ENCODE measurements at places on chromosomes 7 and 10.

- DNase-seq: peak; percentile 97
These were observed 12.3 kb upstream of the OGA start for GRCh38 chr10:101830322-101831168.

DNA sequence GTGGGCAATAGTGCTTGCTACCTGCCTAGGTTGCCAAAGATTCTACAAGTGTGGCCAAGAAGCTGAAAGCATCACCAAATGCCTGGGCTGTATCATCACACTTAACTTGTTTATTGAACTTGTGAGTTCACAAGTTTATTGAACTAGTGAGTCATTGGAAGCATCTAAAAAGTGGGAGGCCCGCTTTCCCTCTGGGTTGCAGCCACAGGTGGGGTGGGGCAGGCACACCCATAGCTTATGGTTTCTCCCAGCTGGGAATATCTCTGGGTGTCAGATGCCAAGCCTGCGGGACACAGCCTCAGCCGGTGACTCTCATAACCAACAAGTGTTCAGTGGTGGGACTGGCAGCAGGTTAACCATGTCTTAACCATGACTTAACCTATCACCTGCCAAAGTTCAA lies 145.9 kb upstream of the FAM13C start:
- DNase-seq: no peak

GRCh38 chr7:134941185-134941900 lies 45.0 kb upstream of the AGBL3 start:
- no peak for DNase-seq

- peak; percentile 89 for DNase-seq
These were observed 210.1 kb downstream of the TNS3 start for GRCh38 chr7:47371733-47372368.

GRCh38 chr10:11142777-11143176 lies 125.1 kb downstream of the CELF2 start:
- no peak for DNase-seq

- peak; percentile 72 for DNase-seq
These were observed 21.0 kb upstream of the EPC1 start for GRCh38 chr10:32367793-32368453.

- no peak for DNase-seq
These were observed 42.9 kb upstream of the SAMD8 start for GRCh38 chr10:75068523-75068922.

- DNase-seq: peak; percentile 78
These were observed 13.9 kb upstream of the HSPA12A start for GRCh38 chr10:116756277-116756676.

GRCh38 chr10:124356701-124357560 lies 61.8 kb downstream of the OAT start:
- no peak for DNase-seq

DNA sequence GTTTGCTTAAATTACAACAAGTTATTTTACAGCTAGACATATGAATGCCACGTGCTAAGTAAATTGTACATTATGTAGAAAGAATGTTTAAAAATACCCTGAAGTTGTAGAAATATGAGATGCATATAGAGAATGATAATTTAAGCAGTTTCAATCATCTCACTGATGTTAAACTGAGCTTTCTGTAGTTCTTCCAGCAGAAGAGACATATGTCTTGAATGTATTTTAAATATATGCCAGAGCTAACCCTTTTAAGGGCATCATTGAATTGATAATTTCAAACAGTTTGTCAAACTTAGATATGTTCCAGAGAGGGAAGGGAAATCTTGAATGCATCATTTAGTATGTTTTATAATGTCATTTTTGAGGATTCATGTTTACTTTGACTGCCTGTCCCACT lies 255.2 kb downstream of the MDFIC start:
- DNase-seq: no peak

DNA sequence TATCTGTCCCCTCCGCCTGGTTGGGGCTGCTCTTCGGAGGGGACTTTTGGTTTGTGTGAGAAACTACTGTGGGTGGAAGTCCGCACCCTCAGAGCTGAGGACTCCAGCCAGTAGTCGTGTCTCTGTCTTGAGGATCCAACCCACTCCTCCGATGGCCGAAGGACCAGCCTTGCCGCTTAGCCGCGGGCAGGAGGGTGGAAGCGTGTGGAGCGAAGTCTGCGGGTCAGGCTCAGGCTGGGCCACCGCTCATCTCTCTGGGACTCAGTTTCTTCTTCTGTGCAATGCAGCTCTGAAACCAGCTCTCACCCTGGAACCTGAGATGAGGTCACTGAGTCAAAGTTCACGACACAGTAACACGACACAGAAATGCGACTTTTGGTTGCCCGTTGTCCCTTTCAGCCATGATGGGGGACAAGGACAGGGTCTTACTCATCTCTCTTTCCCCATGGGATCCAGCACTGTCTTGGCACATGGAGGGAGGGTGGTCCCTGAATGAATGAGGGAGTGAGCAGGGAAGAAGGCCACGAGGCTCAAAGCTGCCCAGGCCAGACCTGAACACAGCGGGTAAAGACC lies 133.3 kb upstream of the PODXL start:
- DNase-seq: no peak

DNA sequence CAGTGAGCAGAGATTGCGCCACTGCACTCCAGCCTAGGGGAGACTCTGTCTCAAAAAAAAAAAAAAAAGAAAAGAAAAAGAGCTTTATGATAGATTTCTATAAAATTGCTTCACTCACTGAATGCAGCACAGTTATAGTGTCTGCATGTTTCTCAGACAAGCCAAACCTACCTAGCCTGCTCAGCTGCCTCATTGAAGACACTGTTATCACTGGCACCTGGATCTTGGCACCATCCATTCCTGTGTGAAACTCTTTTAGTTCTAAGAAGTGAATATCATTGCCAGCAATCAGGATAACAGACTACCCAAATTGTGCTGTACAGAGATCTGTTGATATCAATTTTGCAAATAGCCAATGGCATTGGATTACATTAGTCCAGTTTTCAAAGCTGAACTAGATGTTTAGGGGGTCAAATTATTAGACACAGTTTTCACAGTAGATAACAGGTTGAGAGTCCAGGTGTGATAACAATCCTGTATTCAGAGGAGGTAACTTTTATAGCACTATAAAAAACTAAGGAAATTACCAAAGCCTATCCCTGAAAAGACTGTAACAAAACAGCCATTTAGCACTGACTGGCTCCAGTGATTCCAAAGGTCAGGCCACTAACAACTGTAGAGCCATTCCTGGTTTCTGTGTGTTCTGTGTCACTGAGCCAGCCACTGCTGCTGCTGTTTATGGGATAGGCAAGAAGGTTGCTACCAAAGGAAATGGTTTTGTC lies 17.1 kb downstream of the PDSS1 start:
- no peak for DNase-seq

- DNase-seq: no peak
These were observed 211.7 kb upstream of the HABP2 start for GRCh38 chr10:113341138-113341537.

GRCh38 chr7:99489235-99489634 lies 10.8 kb downstream of the ZNF394 start:
- no peak for DNase-seq

DNA sequence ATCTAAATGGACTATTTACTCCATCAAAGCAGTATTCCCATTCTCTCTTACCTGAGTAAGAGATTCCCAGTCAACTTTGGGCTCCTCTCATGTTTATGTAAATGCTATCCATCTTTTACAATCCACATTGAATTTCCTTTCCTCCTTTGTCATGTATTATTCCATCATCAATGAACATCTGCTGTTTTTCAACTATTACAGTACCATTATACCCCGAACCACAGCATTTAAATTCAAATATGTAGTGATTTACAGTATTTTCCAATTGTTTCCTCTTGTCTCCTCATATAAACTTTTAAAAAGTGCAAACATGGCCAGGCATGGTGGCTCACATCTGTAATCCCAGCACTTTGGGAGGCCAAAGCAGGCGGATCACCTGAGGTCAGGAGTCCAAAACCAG lies 20.3 kb downstream of the PCLO start:
- DNase-seq: no peak

GRCh38 chr10:7529638-7530037 lies 118.8 kb upstream of the SFMBT2 start:
- DNase-seq: no peak

DNA sequence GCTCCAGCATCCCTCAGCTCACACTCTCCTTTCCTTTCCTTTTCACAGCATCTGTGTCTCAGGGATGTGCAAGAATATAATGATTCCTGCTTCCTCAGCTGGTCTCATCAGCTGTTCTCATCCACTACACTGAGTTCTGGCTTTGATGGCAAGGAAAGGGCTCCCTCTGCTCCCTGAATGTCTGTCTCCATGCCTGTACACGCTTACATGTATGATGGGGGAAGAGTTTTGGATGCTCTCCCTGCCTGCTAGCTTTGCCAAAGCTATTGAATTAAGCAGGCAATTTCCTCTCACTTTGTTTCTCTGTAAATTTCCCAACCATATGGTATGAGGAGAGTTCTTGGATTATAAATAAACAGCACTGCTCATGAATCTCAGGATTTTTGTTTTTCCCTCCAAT lies 254.5 kb downstream of the SORCS3 start:
- DNase-seq: no peak

DNA sequence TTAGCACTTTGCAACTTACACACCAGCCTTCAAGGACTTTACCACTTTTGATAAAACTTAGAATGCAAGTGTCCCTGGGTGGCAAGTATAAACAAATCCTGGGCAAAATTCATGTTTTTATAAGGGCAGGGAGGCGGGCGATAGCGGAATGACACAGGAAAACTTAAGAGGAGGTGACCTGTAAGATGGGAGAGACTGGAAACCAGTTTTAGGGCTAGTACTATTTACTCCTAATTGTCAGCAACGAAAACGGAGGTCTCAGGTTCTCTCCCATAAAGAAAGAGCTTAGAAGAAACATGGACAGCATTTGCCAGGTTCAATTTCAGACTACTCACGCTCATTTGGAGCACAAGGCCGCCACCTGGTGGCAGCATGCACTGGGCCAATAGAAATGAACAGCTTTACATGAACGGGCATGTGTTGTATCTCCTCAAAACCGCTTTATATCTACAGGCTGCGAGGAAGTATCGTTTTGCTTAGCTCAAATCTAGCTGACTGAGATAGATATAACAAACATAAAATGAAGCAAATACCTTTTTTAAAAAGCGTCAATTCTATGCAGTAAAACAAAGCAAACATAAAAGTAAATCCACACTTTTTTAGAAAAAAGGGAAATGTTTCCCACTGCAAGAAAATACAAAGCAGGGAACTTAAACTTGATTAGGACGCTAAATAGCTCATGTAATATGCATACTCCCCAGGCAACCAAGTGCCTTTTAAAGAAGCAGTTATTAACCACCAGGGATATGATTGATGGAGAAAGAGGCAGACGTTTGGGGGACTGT lies 37.6 kb upstream of the SVOPL start:
- peak; percentile 92 for DNase-seq

DNA sequence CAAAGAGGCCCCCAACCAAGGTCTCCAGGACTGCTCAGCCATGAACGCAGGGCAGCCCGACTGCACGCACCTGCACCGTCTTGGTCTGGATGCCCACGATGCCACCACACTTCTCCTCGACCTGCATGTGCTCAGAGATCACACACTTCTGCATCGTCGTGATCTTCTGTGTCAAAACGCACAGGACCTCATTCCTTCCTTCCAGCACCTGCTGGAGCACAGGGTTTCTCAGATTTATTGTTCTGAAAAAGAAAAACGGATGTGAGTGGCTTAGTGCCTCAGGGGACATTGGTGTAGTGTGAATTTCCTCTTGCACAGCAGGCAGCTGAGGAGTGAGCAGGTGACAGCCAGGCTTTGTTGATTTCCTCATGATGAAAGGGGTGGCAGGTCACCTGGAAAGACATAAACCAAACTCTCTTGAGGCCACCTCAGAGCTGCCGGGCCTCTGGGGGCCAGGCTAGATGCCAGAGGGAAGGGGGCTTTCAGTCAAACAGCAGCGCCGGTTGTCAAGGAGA lies 38.2 kb downstream of the GSDME start:
- DNase-seq: no peak

DNA sequence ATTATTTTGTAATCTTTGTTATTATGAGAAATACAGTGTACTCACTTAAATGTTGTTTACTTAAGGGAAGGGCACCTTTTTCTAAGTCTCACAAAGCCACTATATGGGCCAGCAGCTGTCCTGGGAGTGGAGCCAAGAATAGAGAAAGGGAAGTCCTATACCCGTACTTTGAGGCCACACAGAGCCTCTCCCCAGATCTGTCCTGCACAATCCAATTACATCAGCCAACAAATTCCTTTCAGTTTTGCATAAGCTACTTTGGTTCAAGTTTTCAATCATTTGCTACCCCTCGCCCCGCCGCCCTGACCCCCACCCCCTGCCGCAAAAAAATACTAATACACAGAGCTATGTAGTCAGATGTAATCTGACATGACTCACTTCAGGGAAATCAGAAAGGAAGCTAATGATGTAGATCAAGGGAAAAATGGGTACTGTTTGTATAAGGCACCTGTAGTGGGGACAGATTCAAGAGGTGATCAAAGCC lies 297.4 kb upstream of the NEBL start:
- DNase-seq: peak; percentile 19

DNA sequence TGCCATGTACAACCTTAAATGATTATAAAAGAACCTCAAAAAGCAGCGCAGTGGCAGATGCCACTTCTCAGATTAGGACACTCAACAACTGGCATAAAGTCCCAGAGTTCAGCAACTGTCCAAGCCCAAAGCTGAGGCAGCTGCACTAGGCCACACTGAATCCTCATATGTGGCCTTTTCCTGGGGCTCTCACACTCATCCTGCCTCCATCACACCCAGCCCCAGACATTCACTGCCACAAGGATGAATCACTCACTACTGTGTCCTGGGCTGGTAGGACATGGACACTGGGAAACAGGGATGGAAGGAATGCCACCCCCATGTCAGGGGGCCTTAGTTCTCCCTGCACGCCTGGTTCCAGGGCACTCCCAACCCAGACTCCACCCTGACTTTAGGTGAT lies 547.7 kb downstream of the TNS3 start:
- DNase-seq: no peak

DNA sequence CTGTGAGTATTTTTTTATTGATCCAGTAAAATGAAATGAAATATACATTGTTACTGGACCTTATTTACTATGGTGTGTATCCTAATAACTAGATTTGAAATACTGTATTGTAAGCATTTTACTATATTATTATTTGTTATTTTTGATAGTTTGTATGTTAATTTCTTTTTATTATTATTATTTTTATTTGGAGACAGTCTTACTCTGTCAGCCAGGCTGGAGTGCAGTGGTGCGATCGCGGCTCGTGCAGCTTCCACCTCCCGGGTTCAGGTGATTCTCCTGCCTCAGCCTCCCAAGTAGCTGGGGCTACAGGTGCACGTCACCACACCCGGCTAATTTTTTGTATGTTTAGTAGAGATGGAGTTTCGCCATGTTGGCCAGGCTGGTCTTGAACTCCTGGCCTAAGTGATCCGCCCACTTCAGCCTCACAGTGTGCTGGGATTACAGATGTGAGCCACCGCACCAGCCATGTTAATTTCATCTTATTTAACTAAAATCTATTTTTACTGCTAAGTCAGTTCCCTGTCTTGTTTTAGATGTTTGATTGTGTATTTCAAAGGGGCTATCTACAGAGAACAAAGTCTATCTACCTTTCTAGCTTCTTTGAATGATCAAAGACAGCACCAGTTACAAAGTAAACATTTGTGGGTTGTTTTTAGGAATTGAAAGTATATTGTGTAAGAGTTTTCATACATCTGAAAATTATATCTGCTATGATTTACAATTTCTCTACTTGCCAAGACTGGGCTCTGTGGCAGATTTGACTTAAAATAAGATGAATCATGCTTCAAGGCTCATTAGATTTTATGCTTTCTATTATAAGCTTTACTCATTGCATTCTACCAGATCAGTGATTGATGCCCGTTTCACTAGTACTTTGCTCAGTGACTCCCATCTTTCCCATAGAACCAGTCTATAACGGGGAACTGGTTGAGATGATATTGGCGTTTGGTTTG lies 41.6 kb downstream of the CDC123 start:
- DNase-seq: no peak

Measured in adrenal gland (tissue), 19 donors.